ENCODE measurements at places on chromosomes 2 and 18.

GRCh38 chr18:65610939-65611338, 139.9 kb upstream of the CDH7 start:
- no peak for DNase-seq

GRCh38 chr18:70693246-70693645, 404.4 kb downstream of the SOCS6 start:
- no peak for DNase-seq

DNA sequence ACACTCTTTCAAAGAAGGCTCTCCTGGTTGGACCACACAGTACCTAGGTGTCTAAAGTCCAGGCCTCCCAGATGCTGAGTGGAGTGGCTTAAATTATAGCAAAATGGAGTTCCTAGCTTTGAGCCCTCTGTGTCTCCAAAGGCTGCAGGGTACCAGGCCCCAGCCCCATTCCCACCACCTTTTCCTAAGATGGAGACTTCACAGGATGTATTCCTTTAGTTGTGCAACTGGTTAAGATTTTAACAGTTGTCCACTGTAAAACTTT, 4.9 kb downstream of the SMAD7 start:
- no peak for DNase-seq

GRCh38 chr2:112784199-112785189, at the start of gene IL1A:
IL1A (minus strand) TSS chr2:112784493; CDS start chr2:112783770, 723 bp downstream.
- no peak for DNase-seq

GRCh38 chr2:151649966-151650365, 84.3 kb downstream of the NEB start:
- DNase-seq, result no peak

DNA sequence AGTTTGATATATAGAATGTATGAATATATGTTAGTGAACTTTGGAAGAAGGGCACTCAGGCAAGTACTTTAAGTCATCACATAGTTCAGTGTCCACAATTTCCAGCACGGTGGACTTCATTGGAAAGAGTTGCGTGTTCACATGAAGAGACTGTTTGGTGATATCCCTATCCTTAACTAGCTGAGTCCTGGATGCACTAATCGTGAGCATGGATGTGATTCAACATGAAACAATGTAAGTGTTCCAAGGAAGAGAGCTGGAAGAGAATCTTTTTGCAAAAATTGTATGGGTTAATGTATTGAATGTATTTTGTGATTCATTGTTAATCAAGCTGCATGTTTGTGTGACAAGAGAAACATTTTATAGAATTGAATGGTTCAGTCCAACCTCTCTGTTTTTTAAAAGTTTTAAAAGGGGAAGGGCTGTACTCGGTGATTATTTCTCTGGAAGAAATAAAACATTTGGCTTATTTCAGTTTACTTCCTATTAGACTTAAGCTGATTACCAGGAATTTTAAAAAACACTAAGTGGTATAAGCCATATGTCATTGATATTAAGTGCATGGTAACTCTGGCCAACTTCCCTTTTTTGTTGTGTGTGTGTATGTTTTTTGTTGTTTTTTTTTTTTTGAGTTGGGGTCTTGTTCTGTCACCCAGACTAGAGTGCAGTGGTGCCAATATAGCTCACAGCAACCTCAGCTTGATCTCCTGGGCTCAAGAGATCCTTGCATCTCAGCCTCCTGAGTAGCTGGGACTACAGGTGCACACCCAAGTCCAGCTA, 8.6 kb downstream of the XRCC5 start:
- no peak for DNase-seq

- DNase-seq, result no peak
Observed at GRCh38 chr18:73551211-73551610, 596.4 kb downstream of the FBXO15 start.

- DNase-seq, result no peak
Observed at GRCh38 chr2:220302756-220303155, 675.3 kb downstream of the SLC4A3 start.

DNA sequence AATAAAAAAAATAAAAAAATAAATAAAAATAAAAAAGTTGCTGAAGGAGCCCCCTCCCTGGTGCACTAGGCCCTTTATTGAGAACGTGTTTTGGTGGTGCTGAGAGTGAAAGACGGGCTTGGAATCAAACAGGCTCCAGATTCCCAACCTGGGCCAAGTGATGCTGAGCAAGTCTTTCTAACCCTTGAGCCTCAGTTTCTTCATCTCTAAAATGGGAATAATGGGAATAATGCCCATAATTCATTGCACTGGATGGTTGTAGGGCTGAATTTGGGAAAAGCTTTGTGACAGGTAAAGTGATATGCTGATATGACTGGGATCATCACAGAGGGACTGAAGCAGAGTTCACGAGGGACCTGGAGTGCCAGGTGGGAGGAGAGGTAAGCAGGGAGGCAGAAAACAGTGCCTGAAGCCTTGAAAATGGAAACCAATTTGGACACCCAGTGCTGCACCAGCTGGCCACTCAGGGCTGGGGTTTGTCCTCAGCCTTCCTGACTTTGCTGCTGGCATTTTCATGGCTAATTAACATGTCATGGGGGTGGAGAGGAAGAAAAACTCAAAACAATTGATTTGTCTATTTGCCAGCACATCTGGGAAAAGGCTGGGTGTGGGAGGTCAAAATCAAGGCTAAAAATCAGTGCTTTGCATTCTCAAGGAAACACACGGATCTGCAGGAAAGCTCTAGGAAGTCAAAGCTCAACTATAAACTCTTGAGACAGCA, 241.3 kb downstream of the LOXHD1 start:
- no peak for DNase-seq

- DNase-seq, result no peak
Observed at GRCh38 chr2:191202209-191202721, 42.9 kb upstream of the MYO1B start.

- no peak for DNase-seq
Observed at GRCh38 chr2:134335601-134336000, 81.7 kb downstream of the MGAT5 start.

- DNase-seq, result no peak
Observed at GRCh38 chr2:124874219-124874618, 849.1 kb downstream of the CNTNAP5 start.

GRCh38 chr2:32788114-32788513, 158.6 kb upstream of the LTBP1 start:
- DNase-seq, result no peak

GRCh38 chr2:70258532-70258875, 567 bp downstream of the PCYOX1 start:
- DNase-seq, result no peak

DNA sequence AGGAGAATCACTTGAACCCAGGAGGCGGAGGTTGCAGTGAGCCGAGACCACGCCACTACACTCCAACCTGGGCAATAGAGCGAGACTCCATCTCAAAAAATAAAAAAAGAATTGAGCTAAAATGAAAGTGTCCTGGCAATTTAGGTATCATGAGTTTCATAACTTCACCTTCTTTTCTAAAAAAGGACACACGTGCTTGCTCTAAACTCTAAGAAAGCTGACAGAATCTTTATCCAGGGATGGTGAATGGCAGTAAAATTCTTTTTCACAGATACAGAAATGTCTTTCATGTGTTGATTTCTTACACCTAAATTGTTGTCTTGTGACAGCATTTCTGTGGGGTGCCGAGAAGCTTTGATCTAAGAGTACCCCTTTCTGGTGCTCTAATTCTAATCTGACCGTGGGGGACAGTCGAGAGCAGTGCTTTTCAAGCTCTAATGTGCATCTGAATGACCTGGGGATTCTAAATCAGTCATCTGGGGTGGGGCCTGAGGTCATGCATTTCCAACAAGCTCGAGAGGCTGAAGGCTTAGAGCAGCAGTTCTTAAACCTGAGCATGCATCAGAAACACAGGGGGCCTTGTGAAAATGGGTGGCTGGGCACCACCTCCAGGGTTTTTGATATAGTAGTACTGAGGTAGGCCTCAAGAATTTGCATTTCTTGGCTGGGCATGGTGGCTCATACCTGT, 42.1 kb upstream of the REL start:
- no peak for DNase-seq

GRCh38 chr2:217622205-217623060, 380.4 kb downstream of the TNS1 start:
- peak; percentile 58 for DNase-seq

- peak; percentile 23 for DNase-seq
Observed at GRCh38 chr2:70696142-70696541, 71.9 kb downstream of the ADD2 start.

- DNase-seq, result no peak
Observed at GRCh38 chr18:59453468-59453961, 94.5 kb upstream of the LMAN1 start.

DNA sequence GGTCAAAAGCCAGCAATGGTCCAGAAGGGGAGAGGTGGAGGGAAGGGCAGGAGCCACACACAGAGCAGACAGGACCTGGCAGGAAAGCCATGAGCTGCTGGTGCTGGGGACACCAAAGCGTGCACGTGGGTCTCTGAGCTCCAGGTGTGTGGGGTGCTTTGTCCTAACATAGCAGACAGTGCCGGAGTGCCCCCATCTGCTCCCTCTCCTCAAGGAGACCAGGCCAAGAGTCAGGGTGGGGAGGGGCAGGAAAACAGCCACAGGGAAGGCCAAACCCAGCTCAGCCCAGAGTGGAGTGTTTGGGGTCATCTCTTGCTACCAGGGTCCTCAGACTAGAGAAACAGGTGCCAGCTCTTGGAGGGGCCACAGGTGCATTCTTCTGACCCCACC, 4.2 kb upstream of the GPC1 start:
- no peak for DNase-seq

DNA sequence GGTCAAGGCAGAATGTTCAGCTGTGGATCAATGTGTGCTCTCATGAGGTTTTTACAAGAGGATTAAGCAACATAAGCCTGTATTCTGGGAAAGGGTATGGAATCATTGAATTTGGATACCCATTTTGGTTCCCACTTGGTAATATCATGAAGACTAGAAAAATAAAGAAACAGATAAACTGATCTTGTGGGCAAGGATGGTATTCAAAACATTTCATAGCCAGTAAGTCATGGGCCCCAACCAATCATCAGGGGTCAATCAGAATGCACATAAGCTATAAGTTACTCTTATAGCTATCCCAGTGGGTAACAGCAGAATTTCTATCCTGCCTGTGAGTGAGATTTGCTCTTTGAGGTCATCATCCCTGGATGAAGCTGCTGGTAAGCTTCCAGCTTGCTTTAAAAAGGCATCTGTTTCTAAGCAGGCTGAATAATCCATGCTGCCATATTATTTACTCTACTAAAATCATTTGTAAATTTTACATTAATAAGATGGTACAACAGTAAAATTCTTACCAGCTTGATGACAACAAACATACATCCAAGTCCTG, 291.2 kb downstream of the RAD51AP2 start:
- no peak for DNase-seq

- DNase-seq, result no peak
Observed at GRCh38 chr2:225841314-225841713, 441.8 kb downstream of the NYAP2 start.

- DNase-seq, result no peak
Observed at GRCh38 chr2:161088658-161089350, 71.4 kb upstream of the TANK start.

- no peak for DNase-seq
Observed at GRCh38 chr2:208142925-208143799, 2.8 kb downstream of the CRYGB start.

DNA sequence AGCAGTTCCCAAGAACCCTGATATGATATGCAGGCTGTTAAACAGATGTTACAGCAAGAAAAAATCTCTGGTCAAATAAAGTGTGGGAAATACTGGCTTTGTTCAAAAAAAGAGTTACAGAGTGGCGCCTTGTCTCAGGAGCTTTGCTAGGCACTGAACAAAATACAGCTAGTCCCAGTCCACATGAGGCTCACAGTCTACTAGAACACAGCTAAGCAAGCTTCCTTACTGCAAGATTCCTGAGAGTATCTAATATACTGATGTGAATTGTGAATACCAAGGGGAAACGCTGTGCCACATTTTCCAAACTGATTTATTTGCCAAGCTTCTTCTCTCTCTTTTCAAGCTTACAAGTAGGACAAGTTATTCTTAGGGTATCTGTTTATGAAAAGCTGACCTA, 188.8 kb upstream of the NABP1 start:
- DNase-seq, result no peak

DNA sequence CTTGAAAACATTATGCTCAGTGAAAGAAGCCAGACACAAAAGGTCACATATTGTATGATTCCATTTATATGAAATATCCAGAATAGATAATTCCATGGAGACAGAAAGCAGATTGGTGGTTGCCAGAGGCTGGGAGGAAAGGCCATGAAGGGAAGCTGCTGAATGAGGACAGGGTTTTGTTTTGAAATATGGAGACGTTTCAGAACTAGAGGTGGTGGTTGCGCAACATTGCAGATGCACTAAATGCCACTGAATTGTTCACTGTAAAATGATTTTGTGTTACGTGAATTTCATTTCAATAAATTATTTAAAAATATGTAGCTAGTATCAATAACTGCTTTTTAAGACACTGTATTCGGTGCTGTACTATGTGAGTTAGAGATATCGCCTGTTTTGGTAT, 101.7 kb upstream of the ZNF236 start:
- DNase-seq, result no peak

DNA sequence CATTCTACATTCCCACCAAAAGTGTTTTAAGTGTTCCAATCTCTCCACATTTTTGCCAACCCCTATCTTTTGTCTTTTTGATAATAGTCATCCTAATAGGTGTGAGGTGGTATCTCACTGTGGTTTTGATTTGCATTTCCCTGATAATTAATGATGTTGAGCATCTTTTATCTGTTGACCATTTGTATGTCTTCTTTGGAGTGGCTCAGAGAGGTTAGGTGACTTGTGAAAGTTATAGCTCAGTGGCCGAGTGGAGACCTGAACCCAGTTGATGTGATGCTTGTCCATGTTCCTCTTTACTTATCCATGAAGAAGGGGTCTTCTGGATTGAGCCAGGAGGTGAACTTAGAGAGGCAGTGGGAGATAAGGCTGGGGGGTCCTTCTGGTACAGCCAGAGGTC, 78.8 kb downstream of the DDX1 start:
- DNase-seq, result no peak

DNA sequence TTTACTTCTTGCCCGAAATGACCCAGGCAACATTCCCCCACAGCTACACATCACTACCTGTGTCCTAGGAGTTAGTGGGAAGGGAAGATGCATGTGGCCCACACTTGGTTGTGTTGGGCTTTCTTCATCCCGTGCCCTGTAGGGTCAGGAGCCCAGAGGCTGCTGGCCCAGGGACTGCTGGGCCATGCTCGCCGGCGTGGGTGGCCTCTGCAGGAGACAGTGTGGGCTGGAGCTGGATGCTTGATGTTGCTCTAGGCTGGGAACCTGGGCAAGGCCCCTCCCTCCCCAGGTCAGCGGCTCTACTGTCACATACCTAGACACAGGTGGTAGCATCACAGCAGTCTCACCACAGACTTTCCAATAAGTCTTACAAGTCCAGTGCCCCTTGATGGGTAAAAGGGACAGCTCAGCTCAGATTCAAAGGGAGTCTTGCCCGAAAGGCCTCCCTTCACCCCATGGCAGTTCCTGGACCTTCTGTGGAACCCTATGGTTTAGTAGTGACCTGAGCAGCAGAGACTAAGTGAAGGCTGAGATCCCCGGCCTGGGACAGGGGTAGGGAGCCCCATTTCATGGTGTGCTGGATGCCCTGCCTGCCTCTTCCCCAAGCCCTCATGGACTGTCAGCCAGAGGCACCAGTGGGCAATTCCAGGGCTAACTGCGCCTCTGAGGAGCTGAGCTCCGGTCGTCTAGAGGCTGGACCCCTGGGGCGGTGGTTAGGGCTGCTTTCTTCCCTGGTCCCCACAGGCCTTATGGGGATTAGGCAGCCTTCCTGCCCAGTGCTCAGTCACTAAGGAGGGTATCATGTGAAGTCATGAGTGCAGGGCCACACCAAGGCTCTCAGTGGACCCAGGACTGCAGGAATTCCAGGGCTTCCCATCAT, 45.4 kb upstream of the FAHD2A start:
- peak; percentile 23 for DNase-seq

- DNase-seq, result peak; percentile 74
Observed at GRCh38 chr2:30115141-30115980, 31.4 kb upstream of the YPEL5 start.

GRCh38 chr18:8996771-8997432, 105.6 kb upstream of the NDUFV2 start:
- no peak for DNase-seq
